ENCODE measurements at places on chromosomes 12 and 14.
A peak's percentile ranks its signal among the peaks of the same experiment; 100 is the strongest.

- DNase-seq, result no peak
Measured at GRCh38 chr12:125983784-125984500, 918.7 kb downstream of the AACS start.

DNA sequence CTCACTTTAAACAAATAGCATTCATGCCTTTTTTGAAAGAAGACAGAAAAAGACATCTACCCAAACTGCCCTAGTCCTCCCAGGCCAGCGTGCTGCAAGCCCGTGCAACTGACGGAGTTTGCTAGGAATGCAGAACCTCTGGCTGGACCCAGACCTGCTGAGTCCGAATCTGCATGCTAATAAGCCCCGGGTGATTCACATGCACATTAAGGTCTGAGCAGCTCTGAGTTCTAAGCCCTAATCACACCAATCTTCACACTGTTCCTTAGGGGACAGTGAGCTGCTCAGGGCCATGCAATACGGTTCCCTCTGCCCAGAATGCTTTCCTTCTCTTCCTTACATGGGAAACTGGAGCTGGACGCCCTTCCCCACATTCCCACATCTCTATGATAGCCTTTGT lies 25.2 kb downstream of the HAL start:
- no peak for DNase-seq

DNA sequence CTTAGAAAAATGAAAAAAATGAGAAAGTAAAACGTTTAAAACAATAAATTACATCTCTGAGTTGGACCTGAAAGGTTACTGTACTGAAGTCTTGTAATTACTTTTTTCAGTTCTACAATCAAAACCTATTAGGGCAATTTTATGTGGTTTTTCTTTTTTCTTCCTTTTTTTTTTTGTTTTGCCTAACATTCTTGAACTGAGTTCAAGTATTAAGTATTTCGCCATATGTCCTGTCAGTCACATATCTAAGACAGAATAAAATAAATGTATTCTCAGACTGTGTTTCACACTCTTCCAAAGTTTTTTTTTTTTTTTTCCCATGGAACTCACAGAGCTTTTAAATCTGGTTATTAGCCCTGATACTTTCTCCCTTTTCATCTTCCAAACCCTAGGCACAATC lies 172.0 kb downstream of the BCAT1 start:
- no peak for DNase-seq

GRCh38 chr12:29054858-29055663 lies 94.0 kb upstream of the FAR2 start:
- no peak for DNase-seq

GRCh38 chr12:131025939-131026702 lies 72.4 kb downstream of the ADGRD1 start:
- DNase-seq, result no peak

DNA sequence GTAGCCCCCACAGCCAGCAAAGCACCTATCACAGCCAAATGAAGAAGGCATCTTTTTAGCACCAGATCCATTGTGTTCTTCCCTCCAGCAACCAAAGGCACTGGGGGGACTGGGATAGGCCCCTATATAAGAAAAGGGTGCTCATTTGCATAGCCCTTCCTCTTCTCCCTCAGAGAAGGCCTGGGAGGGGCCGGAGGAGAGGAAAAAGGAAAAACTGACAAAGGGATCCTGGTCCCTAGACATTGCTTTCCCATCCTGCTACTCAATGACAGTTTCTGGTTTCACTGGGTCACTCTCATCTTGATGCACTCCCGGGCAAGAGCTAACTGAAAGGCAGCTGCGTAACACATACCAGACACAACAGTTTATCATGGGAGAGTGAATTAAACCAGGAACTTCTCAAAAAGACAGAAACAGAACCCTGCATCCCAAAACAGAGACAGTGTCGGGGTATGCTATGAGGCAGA lies at the start of gene PMEL:
TSS of gene PMEL (minus strand) at position 102 of the 467 bp plus-strand sequence. CDS start at position 71, 31 bp downstream.
- DNase-seq, result no peak

GRCh38 chr14:101623077-101623372 lies 61.7 kb downstream of the DIO3 start:
- no peak for DNase-seq

DNA sequence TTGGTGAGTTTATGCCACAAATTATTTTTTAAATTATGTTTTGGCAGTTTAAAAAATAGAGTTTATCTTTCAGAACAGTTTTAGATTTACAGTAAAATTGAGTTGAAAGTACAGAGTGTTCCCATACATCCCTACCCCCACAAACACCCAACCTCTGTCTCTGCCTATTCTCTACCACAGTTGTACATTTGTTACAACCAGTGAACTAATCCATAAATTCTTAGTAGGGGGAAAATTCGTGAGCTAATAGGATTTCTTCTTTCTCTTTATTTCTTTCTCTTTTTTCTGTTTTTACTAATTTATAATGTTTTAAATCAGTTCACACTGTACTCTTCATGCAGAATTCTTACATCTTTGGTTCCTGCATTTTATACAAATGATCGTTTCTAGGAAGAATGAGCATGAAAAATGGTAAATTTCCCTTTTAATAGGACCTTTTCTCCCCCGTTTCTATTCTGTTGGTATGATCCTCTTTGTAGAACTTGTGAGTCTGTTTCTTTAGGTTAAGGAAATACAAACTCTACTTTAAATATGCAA lies 56.7 kb downstream of the MIPOL1 start:
- no peak for DNase-seq

GRCh38 chr12:93793007-93793406 lies 115.8 kb downstream of the CRADD start:
- DNase-seq, result no peak

DNA sequence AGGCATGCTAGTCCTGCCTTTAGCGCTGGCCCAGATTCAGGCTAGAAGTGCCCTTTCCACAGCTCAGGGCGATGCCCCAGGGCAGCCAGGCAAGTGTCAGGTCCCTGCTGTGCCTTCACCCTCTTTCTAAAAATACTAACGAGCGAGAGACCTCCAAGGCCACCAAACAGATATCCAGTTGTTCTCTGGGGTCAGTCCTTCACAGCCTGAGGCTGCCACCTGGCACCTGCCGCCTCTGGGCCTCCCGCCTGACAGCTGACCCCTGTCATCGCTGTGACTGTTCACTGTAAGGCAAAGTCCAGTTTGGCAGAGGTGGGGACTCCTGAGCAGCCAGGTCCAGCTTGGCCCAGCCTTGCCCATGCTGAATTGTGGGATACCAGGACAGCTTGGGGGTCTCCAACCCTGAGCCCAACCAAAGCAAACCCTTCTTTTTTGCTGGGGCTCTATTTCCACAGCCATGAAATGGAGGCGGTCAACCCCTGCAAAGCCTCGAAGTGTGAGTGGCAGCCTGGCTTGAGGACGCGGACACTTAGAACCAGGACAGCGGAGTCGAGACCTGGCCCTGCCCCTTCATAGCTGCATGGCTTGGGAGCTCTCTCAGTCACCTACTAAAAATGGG lies 79.9 kb downstream of the NINJ2 start:
- DNase-seq, result no peak

GRCh38 chr12:116603546-116604177 lies 44.5 kb downstream of the MAP1LC3B2 start:
- no peak for DNase-seq

- DNase-seq, result peak; percentile 76
Measured at GRCh38 chr12:55996201-55996714, 818 bp upstream of the SUOX start.

All from CD4-positive, alpha-beta T cell treated with Interleukin-17A for 4 hours (primary cell).